ENCODE measurements at places on chromosomes 12 and 14. TPM values are rescaled to one million over a fixed set of nuclear protein-coding genes. Genes with fewer than 3 reads are reported as not detected.

CIT gene
- polyA plus RNA-seq, result 12.4 TPM

GPR84 gene
- not detected for polyA plus RNA-seq

FLVCR2 gene
- not detected for polyA plus RNA-seq

SRRM4 gene
- 10.5 TPM for polyA plus RNA-seq

TMTC1 gene
- 10.0 TPM for polyA plus RNA-seq

OTOGL gene
- polyA plus RNA-seq, result 0.33 TPM

LRFN5 gene
- polyA plus RNA-seq, result 21.8 TPM

ITGA7 gene
- polyA plus RNA-seq, result 13.5 TPM

C12orf54 gene
- polyA plus RNA-seq, result not detected

TMBIM4 gene
- 45.7 TPM for polyA plus RNA-seq

CLEC9A gene
- polyA plus RNA-seq, result not detected

DUSP16 gene
- polyA plus RNA-seq, result 39.5 TPM

FBXW8 gene
- polyA plus RNA-seq, result 4.9 TPM

TUBA1B gene
- polyA plus RNA-seq, result 573 TPM

ASCL4 gene
- not detected for polyA plus RNA-seq

IRAK4 gene
- polyA plus RNA-seq, result 5.7 TPM
